ENCODE measurements at places on chromosomes 3 and 15.

GRCh38 chr3:184525337-184526087 lies 36.1 kb upstream of the EPHB3 start:
- DNase-seq, result no peak

DNA sequence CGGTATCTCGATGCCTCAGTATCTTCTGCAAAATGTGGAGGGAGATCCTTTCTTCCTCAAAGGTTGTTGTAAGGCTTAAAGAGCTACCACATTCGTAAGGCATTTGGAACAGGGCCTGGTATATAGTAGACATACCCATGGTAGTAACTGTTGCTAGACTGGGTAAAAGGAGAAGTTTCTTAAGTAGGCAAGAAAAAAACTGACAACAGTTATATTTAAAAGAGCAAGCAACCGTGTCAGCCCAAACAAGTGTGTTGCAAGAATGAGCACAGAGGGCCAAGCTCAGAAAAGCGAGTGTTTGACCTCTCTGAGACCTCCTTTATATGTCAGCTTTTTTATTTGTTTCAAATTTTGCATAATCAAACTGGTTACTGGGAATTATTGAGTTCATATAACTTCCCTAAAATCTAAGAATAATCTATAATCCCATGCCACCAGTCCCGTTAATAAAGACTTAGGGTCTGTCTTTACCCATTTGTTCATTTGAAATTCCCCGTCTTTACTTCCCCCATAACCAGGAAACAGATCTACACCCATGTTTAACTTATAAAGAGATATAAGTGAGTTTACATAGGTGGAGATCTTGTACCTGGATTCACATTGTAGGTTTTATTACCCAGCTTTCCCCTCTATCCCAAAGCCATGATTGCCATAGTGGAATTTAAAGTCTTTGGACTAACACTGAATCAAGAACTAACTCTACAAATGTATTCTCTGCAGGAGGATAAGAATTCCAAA lies 7.3 kb downstream of the B3GNT5 start:
- no peak for DNase-seq

DNA sequence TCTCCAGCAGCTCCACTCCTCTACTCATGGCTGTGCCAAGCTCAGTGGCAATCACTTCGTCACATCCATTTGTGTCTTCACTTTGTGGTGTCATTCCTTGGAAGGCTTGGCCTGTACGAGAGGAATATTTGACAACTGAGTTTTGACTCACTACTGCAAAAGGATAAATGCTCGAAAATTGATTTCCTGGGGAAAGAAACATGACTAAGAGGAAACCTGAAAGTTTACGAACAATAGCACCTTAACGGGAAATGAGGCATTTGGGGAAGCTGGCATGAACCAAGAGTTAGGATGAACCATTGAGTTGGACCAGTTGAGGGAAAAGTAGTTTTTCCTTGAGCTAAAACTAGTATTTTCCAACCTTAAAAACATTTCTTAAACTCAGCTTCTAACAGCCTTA lies 74.2 kb upstream of the ABHD17C start:
- DNase-seq, result no peak

GRCh38 chr3:193130576-193130975 lies 110.4 kb upstream of the PLAAT1 start:
- DNase-seq, result no peak

GRCh38 chr3:196883361-196883760 lies 15.6 kb downstream of the SENP5 start:
- no peak for DNase-seq

GRCh38 chr3:27718459-27718858 lies 3.7 kb downstream of the EOMES start:
- no peak for DNase-seq

DNA sequence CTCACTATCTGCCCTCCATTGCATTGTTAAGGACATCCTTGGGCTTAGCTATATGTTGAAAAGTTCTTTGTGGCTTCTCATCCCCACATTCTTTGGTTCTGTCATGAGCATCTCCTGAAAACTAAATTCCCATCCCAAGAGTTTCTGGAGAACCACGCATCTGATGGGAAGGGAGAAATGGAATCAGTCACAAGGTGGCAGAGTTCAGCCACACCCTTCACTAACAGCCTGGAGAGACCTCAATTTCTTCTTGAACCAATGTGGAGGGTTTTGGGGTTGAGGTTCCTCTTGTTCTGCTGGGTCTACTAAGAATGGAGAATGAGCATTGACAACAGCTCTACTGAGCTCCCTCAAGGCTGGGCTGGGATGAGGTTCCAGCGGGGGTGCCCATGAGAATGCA lies 15.6 kb upstream of the MAGEL2 start:
- no peak for DNase-seq

DNA sequence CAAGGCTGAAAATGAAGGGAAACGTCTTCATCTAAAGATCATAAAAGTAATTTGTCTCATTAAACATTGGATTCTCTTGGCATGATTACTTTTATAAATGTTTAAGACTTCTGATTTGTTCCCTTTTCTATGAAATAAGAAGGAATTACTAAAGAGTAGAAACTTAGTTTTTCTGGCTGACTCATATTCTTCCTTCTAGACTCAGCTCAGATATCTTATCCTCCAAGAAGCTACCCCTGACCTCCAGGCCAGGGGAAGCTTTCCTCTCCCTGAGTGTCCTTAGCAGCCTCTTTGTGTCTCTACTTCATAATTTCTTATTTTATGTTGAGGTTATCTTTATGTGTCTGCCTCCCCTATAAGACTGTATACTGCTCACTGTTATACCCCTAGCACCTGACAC lies 291.9 kb upstream of the STT3B start:
- no peak for DNase-seq

- no peak for DNase-seq
Observed at GRCh38 chr15:91435113-91435512, 335.1 kb downstream of the SV2B start.

GRCh38 chr15:81016489-81017068 lies 15.9 kb downstream of the TLNRD1 start:
- no peak for DNase-seq

DNA sequence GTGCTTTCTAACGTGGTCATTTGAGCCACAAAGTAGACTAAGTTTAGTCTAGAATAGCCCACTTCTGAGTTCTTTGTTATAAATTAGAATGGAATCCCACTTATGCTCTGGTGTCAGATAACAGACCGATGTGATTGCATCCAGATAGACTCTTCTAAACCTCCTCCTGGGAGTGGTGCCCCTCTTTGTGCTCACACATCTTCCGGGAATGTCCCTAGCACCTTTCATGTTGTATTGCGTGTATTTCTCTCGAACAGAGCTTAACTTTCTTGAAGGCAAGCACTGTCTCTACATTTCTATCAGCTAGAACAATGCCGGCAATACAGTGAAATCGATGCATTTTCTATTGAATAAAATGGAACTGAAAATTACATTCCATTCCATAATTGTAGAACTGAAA lies 23.0 kb downstream of the CP start:
- no peak for DNase-seq

DNA sequence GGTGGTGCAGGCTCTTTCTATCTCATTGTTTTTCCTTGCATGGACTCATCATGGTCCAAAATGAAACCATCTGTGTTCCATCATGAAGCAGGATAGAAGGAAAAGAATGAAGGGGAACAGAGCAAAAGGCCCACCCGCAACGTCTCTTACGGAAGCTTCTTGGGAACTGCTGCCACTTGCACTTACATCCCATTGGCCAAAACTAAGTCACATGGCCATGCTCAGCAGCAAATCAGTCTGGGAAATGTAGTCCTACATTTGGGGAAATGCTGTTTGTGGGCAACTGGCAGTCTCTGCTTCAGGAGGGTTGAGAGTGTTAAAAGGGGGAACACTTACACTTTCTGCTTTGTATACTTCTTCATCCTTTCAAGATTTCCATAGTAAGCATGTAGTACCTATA lies 191.6 kb downstream of the SV2B start:
- DNase-seq, result no peak

GRCh38 chr3:42535981-42536784 lies 33.7 kb downstream of the VIPR1 start:
- no peak for DNase-seq
